ENCODE measurements at places on chromosomes 2 and 18.

GRCh38 chr2:96894151-96894531 lies 24.3 kb upstream of the SEMA4C start:
- DNase-seq = no peak

GRCh38 chr18:10298346-10298745 lies 156.1 kb upstream of the APCDD1 start:
- DNase-seq = no peak

DNA sequence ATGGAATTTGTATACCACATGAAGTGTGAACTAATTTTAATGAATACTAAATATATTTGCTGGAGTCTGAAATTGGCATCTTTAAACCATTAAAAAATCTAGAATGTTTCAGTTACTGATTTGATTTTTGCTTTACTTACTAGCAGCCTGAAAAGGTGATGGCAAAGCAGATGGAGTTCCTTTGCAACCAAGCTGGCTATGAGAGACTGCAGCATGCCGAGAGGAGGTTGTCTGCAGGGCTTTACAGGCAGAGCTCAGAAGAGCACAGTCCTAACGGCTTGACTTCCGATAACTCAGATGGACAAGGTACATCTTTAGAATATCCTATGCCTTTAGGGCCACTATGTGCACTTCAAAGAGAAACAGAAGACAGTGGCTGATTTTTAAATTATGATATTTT lies 36.5 kb downstream of the NAB1 start:
- DNase-seq = no peak

- no peak for DNase-seq
Measured at GRCh38 chr18:79736846-79737245, 57.2 kb downstream of the CTDP1 start.

DNA sequence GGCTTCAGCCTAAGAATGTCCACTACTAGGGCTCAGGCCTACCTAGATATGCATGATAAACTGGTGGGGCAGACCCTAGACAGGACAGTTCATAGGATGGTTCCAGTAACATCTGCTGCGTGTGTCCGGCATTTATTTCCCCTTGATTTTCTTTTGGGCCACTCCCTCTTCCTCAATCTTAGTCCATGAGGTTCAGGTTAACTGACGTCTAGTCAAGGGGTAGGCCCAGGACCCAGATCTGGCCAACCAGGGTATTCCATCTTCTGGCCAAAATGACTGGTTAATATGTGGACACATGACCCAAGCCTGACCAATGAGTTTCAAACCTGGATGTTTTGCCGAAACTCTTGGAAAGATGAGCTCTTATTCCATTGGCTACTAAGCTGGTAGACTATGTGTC lies 15.2 kb downstream of the TMEM247 start:
- DNase-seq = no peak

GRCh38 chr18:27789406-27789805 lies 387.5 kb downstream of the CDH2 start:
- no peak for DNase-seq
